ENCODE measurements at places on chromosomes 11 and 22.
A peak's percentile ranks its signal among the peaks of the same experiment; 100 is the strongest.

- no peak for DNase-seq
These were observed 345.0 kb upstream of the CCDC179 start for GRCh38 chr11:23205156-23205871.

- DNase-seq: no peak
These were observed 15.4 kb downstream of the P2RY6 start for GRCh38 chr11:73287400-73288101.

- peak; percentile 41 for DNase-seq
These were observed 81.3 kb downstream of the PHF21A start for GRCh38 chr11:46039990-46040389.

- no peak for DNase-seq
These were observed 20.6 kb upstream of the NDUFC2 start for GRCh38 chr11:78100261-78100660.

GRCh38 chr22:43745411-43745770 is 66.7 kb downstream of the EFCAB6 start:
- DNase-seq: no peak
